ENCODE measurements at places on chromosomes 12 and 14.

- no peak for DNase-seq
Measured at GRCh38 chr12:14968478-14968877, 4.4 kb upstream of the PDE6H start.

DNA sequence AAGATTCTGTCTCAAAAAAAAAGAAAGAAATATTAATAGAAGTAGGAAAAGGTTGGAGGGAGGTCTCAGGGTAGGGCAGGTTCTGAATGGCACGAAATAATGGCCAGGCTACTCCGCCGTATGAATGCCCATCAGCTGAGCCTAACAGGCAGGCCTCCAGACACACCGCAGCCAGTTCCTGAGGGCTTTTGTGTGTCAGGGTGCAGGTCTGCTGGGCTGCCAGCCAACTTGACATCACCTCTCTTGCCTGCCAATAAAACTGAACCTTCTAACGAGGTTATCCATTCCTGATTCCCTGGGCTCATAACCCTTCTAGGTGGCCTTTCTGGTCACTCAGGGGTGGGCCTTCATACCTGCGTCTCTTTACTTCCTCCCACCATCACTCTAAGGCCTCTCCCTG, 3.0 kb downstream of the IFI27 start:
- DNase-seq = no peak

DNA sequence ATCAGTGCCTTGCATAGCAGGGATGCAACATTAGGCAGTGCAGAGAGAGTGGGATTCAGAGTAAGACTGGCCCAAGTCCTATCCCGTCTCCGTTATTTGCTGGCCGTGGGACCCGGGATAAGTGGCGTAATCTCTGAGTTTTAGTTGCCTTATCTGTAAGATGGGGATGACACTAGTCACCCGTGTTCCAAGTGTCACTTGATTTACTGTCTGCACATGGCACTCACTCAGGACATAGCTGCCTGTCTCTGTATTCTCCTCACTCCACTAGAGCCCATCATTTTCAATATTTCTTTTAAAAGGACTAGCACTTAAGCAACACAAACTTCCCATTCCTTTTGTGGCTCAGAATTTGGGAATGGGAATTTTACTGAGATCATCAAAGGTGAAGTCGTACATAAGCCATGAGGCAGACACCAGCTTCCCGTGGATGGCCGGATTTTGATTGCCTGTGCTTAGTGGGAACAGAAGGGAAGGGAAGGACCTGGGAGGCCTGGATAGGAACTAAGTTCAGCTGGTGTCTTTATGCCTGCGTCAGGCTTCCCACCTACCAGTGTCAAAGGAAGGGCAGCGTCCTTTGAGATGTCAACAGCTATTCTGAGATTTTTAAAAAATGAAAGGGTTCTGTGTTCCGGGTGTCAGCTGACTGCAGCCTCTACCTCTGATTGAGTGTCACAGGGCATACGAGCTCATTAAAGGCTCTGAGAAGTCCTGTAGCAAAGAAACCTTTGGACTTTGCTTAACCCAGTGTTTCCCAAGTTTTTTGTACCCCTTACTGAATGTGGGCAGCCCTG, 361.4 kb downstream of the CACNA1C start:
- DNase-seq = no peak

GRCh38 chr12:101298426-101298825, 18.5 kb downstream of the UTP20 start:
- no peak for DNase-seq

DNA sequence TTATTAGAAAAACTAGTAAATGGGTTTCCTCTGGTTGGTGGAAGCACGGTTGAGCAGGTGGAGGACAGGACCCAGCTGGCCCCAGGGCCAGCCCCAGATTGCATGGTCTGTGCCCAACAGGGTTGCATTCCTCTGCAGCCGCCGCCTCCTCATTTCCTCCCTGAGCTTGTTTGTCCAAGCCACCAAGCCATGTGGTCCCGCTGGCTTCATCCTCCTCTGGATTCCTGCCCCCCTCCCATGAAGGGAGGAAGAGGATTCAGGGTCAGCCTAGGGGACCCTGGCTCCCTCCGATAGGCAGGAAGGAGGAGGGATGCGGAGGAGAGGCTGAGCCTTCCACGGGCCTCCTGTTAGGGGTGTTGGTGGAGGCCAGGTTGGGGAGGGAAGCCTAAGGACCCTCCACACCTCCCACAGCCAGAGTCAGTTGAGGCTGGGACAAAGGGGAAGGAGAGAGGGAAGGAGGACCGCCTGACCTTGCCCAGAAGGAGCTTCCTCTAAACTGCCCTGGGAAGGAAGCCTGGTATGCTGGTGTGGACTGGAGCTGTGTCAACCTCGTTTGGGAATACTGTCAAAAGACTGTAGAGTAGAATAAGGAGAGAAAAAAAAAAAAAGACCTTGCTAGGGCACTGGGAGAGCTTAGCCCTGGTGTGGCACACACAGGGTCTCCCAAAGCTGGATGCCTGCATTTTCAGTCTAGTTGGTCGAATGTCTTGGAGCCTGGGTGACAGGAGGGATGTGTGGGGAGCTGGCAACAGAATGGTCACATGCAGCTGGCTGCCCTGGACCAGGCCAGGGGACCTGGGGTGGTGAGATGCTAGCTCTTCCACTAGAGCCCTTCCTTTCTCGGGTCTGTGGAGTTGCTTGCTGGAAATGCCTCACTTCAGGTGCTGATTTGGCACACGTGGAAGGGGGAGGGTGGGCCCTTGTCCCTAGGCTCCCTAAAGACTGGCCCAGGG, 42.4 kb downstream of the PLEKHG3 start:
- DNase-seq = no peak

DNA sequence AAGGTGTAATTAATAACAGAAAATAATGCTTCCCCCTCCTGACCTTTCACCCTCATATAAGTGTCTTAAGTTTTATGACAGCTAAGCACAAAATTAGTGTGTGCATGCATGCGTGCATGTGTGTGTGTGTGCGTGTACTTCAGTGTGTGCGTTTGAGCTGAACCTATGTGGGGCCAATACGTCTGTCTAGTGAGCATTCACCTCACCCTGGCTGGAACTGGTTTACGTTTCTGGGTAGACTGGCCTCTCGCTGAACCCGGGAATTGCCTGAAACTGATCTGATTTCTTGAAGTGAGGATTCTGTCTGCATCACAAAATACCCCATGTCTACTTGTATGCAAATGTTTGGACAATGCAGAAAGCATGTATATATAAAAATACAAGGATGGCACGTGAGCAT, 68.2 kb upstream of the TBX3 start:
- DNase-seq = no peak

DNA sequence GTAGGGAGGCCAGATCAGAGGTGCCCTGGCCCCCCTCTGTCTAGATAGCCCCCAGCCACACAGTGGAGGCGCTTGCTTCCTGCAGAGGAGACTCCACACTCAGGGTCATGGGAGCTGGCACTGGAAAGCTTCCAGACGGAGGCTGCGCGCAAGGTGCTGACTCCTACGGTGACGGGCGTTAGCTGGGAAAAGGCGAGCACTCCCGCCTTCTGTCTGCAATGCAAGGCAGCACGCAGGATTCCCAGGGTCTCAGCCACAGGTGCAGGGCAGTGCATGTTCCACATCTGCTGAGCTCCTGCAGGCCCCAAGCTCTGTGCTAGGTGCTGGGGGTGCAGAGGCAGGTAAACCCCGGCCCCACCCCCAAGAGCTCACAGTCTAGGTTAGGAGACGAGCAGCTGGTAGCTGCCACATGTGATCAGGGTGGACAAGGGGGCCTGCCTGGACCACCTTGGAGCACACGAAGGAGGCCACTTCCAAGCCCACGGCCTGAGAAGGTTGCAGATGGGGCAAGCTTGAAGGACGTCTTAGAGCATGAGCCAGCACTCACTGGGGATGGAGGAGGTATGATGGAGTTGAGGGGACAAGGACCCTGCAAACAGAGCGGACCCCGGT, 310.9 kb upstream of the DIO3 start:
- no peak for DNase-seq

DNA sequence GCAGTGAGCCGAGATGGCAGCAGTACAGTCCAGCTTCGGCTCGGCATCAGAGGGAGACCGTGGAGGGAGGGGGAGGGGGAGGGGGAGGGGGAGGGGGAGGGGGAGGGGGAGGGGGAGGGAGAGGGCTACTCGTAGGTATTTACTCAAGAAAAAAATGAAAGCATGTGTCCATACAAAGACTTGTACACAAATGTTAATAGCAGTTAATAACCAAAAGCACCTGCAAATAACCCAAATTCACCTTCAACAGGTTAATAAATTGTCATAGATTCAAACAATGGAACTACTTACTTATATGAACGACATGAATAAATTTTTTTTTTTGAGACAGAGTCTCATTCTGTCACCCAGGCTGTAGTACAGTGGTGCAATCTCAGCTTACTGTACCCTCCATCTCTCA, 152.4 kb downstream of the BRMS1L start:
- DNase-seq = no peak

DNA sequence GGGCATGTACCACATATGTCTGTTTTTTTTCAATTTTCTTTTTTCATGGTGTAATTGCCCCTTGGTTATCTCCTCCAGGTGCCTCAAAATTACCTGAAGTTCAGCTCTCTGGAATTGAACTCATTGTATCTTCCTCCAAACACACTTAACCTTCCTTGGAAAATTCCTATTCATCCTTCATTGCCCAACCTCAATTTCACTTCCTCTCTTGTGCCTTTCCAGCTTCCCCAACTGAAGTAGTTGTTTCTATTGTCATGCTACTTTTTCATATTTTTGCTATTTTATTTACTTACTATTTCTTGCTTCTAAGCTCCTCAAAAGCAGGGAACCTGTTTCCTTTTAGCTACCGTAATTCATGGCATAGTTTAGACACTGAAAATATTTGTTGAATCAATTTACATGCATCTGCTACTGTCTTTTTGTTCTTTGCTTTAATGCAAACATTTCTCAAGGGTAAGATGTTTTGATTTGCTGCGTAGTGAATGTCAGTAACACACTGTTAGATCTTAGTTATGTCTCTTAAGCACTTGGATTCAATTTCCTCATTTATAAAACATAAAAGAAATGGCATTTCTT, 37.0 kb upstream of the STXBP6 start:
- no peak for DNase-seq

DNA sequence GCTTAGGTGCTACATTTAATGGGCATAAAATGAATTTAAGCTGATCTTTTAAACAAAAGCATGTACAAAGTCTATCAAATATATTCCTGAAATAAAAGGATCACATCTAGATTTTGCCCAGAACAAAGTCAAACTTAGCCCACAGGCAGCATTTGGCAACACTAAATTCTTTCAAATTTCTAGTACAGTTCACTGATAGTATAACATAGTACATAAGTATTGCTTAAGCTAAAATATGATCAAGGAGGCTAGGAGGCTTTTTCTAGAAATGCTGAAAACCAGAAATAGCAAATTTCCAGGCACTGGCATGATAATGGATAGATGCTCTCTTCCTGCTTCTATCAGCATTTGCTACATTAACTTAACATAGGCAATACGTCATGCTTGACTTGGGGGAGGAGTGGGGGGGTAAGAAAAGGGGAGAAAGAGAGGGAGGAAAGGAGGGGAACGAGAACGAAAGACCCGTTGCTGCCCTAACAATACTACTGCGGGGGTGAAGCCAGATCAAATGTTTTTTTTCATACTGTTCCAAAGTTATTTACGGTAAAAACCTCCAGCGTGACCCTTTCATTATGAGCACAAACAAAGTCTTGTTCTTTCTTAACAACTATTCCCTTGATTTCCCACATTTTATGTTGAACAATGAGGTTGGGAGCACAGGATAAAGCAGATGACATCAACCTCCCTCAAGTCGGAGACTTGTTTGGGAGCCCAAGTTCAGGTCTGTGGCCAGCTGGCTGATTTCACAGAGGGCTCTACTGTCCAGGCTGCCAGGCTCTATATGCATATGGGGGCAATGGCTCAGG, 10.6 kb downstream of the TMED10 start:
- no peak for DNase-seq

- no peak for DNase-seq
Measured at GRCh38 chr12:104939089-104939488, 19.0 kb downstream of the SLC41A2 start.

GRCh38 chr14:59358102-59358501, 107.1 kb downstream of the GPR135 start:
- no peak for DNase-seq

- DNase-seq = peak; percentile 82
Measured at GRCh38 chr12:106357549-106358395, at the start of gene POLR3B. TSS of gene POLR3B (plus strand) at chr12:106357748. CDS start at chr12:106357880, 132 bp downstream.

GRCh38 chr12:93663006-93663728, 14.0 kb upstream of the CRADD start:
- DNase-seq = no peak
